ENCODE measurements at places on chromosomes 3 and 15.

- DNase-seq = no peak
Observed at GRCh38 chr15:29680465-29681165, 141.7 kb downstream of the TJP1 start.

GRCh38 chr3:39587113-39587512 is 119.6 kb downstream of the MOBP start:
- no peak for DNase-seq

- no peak for DNase-seq
Observed at GRCh38 chr15:78244101-78244500, 9.7 kb upstream of the ACSBG1 start.

DNA sequence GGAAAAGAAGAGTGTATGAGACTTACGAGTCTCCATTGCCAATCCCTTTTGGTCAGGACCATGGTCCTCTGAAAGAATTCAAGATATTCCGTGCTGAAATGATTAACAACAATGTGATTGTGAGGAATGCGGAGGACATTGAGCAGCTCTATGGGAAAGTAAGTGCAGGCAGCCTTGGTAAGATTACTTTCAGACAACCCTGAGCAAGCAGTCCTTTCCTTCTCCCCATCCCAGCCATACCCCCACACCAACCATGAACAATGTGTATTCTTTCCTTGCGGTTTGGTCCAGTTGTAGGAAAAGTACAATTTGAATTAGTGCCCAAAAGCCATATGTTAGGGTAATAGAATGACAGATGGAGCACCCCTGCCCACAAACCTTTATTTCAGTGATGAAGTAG is 5.6 kb downstream of the TSEN2 start:
- no peak for DNase-seq

DNA sequence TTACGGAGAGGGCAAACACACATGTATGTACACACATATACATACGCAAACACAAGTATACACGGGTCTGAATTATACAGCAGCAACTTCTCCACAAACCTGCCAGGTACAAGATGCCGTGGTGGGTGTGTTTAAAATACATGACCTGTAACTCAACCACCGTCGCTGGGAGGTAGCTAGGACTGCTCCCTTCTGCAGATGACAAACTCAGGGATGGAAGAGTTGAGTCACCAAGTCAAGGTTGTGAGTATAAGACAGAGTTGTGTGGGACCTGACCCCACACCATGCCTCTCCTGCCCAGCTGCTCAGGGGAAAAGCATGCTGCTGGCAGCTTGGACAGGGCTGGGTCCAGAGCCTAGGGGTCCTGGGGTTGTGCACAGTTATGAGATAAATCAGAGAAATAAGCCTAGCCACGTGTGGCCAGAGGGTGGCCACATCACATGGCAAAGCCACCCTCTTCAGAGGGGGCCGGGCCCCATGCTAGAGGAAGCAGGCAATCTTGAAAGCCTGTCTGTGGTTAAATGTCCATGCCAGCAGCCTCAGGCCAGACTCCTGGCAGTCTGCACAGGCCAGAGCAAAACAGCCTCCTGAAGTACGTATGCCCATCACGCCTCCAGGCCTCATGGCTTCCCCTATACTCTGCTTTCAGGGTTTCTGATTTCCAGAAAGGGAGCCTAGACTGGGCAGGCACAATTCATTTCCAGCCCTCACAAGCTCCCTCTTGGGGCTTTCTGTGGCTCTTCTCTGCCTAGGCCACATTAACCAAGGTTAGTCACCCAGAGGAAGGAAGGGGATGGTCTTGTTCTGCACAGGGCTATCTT is 107.7 kb upstream of the RPL32 start:
- DNase-seq = peak; percentile 7

- no peak for DNase-seq
Observed at GRCh38 chr3:73228437-73228836, 167.0 kb downstream of the EBLN2 start.

DNA sequence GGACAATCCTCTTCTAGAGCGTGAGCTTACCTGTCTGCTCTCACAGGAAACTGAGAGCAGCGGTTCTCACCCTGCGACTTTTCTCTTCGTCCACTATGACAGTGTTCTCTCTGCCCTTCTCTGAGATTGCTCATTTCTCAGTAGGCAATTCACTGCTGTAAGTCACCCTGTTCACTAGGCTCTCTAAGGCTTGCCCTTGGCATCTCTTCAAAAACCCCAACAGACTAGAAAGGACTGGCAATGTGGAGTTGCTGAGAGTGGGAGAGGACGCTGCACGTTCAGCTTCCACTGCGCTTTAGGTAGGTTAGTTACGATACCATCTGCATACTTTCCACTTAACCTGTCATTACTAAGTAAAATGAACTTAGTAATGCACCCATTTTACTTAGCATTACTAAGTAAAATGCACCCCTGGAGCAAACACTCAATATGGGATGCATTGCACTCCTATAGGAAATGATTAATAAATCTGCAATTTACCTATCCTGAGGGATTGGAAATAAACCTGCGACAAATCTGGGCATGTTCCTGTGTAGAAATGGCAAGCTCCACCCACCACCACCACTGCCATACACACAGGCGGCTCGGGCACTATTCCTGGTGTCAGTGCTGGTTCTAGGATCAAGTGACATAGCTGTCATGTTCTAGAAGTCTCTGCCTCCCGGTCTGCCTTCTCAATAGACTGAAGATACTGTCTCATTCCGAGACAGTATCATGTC is 21.4 kb downstream of the XPC start:
- DNase-seq = no peak

DNA sequence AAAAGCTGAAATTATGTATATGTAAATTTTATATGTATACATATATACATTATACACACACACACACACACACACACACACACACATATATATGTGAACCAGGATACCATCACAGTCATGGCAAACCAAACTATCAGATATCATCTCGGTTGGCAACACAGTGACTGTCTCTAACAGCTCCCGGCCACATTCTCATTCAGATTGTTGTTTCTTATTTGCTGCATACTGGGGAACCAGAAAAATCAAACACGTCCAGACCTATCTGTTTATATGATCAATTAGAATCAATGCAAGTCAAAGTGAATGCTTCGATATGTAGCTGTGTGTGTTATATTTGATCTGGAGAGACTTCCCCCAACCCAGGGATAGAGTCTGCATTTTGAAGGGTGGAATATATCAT is 61.1 kb downstream of the TIPARP start:
- no peak for DNase-seq

DNA sequence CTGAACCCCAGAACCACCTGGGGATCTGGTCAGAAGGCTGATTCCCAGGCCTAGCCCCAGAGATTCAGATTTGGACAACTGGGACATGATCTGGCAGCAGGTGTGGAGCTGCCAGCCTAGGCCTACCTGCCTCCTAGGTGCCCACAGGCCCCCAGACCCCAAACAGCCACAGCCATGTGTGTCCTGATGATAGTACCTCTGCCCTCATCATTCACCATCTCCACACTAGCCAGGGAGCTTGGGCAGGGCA is 34.7 kb downstream of the HMCES start:
- no peak for DNase-seq

- DNase-seq = no peak
Observed at GRCh38 chr3:72301779-72302178, 516.8 kb upstream of the PROK2 start.

GRCh38 chr15:63163217-63163616 is 5.9 kb upstream of the RPS27L start:
- no peak for DNase-seq

GRCh38 chr3:189839576-189839975 is 208.4 kb downstream of the TP63 start:
- peak; percentile 4 for DNase-seq

DNA sequence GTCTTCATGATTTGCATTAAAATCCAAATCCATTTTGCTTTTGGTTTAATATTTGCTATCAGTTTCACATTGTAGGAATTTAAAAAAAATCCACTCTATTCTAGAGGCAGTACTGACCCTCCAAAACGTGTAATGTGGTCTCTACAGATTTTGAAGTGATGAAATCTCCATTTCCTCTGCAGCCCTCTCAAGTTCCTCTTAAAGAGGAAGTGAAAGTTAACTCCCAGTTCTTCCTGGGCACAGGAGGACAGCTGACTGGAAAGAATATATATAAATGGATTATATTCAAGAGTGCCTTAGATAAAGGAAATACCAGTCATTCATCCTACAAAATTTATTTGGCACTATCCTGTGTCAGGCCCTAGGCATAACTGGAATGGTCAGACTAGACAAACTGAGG is 83.5 kb upstream of the PLCL2 start:
- DNase-seq = peak; percentile 91

- no peak for DNase-seq
Observed at GRCh38 chr15:88342666-88343065, 86.1 kb upstream of the NTRK3 start.

DNA sequence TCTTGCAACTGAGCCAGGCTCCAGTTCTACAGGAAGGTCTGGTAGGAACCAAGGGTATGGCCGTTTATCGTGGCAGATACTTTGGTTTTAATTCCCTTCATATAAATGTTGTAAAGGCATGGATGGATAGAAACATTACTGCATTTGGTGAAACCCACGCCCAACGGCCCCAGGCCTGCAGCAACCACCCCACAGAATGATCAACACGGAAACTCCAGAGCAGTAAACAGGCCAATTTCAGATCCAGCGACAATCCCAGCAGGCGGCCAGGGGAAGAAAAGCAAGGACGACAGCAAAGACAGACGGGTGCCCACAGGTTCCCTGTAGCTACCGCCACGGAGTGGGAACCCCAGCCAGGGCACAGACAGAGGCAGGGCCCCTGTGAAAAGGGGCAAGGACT is 32.6 kb upstream of the PCSK6 start:
- no peak for DNase-seq

- DNase-seq = no peak
Observed at GRCh38 chr3:99541181-99541580, 97.2 kb upstream of the COL8A1 start.

- DNase-seq = no peak
Observed at GRCh38 chr15:60766391-60767128, 287.6 kb upstream of the ICE2 start.

- peak; percentile 96 for DNase-seq
Observed at GRCh38 chr15:70142322-70143191, 44.8 kb upstream of the TLE3 start.

DNA sequence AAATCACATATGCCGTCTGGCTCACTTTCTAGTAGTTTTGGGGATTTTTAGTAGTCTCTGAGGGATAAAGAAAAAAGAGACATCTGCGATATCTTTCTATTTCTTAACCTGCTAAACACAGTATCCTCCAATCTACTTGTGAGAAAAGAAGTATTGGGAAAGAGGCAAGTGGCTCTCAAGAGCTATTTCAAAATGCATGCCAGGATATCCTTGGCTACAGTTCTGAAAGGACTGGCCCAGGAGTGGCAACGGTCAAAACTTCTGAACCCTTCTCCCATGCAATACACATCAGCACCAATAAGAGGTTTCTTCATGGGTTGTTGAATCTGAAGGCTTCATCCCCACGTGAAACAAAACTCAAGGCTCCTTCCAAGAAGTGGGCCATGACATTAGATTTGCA is 204.0 kb upstream of the WNT5A start:
- no peak for DNase-seq

DNA sequence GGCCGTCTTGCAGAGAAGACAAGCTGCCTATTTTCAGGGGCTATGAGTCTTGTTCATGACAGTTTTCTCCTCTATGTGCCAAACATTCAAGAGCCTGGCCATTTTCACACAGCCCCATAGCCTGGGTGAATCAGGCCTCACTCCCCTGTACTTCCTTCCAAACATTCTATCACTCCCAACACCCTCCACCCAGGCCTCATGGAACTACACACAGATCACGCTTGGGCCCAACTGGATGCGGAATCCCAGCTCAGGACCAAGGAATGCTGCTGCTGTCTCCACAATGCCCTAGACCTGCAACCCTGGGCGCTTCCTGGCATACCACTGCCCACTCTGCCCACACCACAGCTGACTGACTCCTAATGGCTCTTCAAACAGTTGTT is 39.4 kb upstream of the PCSK6 start:
- no peak for DNase-seq

- peak; percentile 64 for DNase-seq
Observed at GRCh38 chr15:91263632-91264531, 163.8 kb downstream of the SV2B start.

- no peak for DNase-seq
Observed at GRCh38 chr3:152677491-152677890, 157.4 kb upstream of the P2RY1 start.

DNA sequence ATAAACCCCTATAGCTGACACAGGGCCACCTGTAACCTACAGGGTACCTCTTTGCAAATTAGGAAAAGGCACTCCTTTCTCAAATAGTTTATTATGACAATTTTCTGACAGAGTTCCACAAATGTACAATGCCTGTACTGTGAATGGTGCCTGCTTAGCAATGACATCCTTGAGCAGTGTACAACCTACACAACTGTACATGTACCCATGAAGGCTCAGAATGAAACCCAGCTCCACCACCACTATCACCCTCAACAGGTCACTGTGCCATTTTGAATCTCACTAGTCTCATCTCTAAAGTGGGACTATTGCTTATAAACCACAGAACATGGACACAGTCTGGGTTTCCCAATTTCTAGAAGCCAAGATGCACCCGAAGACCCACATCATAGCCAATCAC is 7.0 kb downstream of the MFGE8 start:
- DNase-seq = no peak

DNA sequence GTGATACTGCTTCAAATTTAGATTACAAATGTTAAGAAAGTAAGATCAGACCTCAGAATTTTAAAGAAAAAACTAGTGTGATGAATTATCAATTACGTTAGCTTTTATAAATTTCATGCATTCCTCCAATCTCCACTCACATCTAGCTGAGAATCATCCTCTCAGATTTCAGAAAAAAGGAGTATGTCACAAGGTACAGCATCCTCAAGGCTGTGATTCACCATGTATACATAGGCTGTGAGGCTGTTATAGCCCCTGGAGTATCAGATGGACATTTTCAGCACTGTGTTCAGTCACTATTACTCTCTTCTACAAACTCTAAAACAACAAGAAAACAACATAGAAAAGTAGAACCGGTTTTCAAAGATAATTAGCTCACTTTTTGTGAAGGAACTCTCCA is 214.4 kb downstream of the PCCB start:
- no peak for DNase-seq

- DNase-seq = peak; percentile 45
Observed at GRCh38 chr3:55488398-55489055, 1.4 kb upstream of the WNT5A start.

DNA sequence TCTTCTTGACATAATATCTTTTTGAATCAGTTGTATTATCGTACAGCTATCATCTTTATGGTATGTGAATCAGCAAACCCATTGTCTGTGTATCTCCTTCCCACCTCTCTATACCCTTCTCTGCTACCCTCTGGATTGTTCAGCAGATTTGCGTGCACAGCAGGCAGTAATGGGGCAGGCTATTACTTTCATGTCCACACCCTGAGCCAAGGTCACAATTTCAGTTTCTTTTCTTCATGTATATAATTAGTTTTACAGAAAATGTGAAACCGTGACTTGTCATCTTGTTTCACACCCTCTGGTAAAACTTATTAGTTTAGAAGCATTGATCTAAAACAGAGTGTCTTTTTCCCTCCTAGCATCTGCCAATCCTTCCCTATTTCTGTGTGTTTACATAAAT is 770.4 kb upstream of the SEMA6D start:
- no peak for DNase-seq

Data from inflammatory macrophage treated with lipopolysaccharide for 1 hour (primary cell).